Cortex of kidney (tissue), 1 donor: ENCODE measurements at places on chromosomes 2 and 18.

DNA sequence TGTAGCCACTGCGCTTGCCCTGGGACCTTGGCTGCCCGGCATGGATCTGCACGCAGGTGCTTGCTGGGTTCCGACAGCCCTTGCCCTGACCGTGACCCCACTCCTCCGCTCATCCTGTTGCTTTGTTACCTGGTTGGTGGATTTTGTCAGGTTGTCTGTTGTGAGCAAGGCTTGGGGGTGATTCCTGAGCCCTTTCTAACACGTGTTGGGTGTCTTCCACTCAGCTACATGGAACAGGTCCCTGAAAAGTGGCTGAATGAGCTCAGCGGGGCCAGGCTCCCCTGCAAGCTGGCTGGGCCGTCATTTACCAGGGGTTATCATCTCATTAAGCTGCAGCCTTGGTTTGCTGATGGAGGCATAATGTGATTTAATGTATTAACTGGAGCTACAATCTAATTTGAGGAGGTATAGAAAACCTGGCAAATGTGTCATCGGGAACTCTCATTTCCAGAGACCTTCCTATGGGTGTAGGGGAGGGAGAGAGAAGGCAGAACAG lies 24.6 kb downstream of the RAMP1 start:
- DNase-seq: no peak

DNA sequence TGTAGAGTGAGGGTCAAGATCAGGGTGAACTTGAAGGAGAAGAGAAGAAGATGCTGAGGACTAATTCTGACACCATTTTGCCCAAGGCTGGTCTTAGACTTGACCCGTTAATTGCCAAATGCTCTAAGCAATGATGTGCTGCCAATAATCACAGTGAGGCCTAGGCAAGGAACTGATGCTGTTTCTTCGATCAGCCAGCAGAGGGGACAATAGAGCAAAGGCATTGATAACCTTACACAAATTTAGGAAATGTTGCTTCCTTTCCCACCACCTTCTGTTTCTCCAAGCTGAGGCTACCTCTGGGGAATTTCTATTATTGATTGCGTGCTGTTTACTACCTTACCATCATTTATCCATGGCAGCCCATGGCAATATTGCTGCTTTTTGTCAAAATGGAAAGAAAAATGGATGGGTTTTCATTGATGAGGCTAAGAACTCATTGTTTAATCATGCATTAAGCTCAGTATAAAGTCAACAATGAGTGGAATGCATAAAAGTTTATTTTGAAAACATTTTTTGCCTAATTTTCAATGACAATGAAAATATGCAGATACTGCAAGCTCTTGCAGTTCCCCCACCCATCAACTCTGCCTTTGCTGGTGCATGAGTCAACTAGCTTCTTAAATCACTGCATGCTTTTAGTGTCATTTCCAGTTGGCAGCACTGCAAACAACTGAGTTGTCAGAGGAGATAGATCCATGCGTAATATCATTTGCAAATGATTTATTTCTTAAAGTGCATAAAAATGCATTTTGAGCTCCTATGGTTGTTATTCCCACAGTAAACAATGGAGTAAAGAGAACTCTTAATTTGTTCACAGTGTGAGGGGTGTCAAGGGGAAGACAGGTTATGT lies 116.4 kb upstream of the NYAP2 start:
- DNase-seq: no peak

DNA sequence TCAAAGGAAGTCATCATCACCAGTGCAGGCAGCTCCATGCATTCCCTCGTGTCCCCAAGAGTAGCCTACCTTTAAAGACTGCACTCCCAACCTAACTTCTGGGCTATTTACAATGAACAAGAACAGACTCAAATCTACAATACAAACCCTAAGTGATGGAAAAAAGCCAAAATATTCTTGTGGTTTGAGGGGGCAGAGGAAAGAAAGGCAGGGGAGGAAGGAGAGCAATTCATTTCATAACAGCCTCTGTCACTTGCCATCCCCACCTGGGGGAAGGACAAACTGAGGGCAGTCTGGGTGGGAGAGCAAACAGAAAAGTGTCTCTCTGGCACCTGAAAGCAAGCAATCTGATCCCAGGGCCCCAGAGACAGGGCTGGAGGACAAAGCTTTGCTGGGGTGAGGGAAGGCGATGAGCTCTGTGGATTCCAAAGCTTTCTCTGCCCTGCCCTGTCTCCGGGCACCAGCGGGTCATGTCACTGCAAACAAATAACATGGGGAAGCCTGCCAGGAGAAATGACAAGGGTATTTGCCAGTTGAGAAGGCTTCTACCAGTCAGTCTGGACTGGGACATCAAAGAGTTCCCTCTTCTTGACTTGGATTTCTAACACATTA lies 528.0 kb upstream of the TNP1 start:
- DNase-seq: no peak

DNA sequence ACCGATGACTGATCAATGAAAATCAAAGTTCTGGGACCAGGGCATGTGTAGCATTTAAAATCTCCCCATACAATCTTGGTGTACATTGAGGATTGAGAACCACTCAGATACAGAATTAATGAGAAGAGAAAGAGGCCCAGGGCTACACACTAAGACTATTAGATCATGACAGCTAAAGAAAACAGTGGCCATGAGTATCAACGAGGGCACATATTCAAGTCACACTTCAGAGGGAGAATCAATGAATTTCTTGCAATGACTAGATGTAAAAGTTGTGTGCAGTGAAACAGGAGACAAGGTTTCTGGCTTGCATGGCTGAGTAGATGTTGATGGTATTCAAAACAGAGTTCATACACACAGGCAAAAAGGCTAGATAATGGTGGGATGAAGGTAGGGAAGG lies 29.1 kb downstream of the METTL8 start:
- no peak for DNase-seq

- no peak for DNase-seq
Measured at GRCh38 chr2:217166241-217166850, 306.5 kb upstream of the TNP1 start.
